ENCODE measurements at places on chromosomes 1 and 21.

DNA sequence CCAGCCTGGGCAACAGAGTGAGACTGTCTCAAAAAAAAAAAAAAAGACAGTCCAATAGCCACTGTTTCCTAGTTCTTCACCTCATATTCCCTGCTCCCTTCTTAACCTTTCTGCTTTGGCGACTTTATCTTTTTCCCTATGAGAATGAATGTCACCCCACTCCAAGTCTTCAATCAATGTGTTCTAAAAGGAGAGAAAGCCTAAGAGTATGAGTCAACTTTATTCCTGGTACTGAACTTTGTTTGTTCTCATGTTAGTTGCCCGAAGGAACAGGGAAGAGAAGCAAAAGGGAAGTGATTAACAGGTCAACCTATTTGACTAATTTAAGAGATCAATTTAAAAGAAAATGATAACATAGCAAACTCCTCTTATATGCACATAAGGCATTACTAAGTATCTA lies 39.9 kb upstream of the SLC16A1 start:
- no peak for DNase-seq

DNA sequence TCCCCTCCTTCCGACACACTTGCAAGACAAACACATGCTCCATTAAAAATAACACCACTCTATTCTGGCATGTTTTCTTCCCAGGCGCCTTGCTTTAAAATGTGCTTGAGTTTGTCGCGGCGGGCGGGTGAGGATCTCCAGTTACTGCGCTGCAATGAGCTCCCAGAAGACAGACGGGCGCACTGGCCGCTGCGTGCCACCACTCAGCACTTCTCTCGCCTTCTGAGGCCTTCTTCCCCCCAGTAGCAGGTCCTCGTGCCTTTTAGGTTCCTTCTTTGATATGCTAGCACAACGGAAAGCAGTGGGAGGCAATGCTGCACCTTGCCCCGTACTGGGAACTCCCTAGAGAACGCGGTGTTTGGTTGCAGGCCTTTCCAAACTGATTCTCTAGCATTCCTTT lies 279.5 kb upstream of the NR5A2 start:
- DNase-seq: no peak

- DNase-seq: no peak
Measured at GRCh38 chr1:228030451-228031201, 23.8 kb downstream of the WNT3A start.

GRCh38 chr1:20571427-20571826 lies 17.5 kb upstream of the CDA start:
- DNase-seq: no peak

DNA sequence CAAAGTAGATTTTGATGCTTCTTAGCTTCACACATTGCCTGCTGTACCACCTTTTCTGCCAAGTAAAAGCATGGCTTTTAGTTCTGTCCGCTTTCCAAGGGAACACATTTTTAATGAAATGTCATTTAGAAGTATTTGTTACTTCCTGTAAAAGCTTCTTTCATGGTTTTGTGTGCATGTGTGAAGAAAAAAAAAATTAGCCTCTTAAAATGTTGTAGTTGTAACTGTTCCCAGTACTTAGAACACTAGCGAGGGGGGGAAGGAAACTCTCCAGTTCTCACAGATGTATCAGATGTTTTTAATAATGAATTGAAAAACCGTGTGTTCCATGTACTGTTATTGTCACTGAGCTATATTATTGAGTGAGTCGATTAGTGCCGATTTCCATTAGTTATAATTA lies 568.3 kb upstream of the ADGRL2 start:
- DNase-seq: no peak

- DNase-seq: no peak
Measured at GRCh38 chr1:206116191-206116872, 856 bp downstream of the AVPR1B start.

GRCh38 chr21:39175154-39175553 lies 8.1 kb downstream of the PSMG1 start:
- no peak for DNase-seq

- DNase-seq: no peak
Measured at GRCh38 chr1:205260948-205261732, 33.4 kb downstream of the TMCC2 start.

DNA sequence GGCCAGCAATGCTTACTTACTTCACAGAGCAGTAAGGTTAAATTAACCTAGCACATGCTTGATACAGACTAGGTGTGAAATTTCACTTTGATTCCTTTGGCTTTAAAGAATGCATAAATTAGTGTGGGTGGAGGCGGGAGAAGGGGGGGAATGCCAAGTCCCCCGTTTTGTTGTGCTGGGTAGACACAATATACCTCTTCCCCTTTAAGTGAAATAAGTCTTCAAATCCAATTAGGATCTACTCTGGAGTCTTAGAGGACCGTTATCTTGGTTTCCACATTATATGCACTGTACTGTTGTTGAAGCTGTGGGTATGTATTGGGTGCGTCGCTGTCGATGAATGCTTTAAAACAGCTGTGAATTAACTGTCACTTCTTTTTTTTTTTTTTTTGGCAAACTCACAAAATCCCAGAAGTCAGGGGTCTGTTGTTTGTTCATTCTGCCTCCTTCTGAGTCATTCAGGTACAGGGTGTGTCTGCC lies 1.6 kb upstream of the S1PR1 start:
- DNase-seq: no peak

- no peak for DNase-seq
Measured at GRCh38 chr1:86461482-86461881, 7.2 kb upstream of the CLCA1 start.

DNA sequence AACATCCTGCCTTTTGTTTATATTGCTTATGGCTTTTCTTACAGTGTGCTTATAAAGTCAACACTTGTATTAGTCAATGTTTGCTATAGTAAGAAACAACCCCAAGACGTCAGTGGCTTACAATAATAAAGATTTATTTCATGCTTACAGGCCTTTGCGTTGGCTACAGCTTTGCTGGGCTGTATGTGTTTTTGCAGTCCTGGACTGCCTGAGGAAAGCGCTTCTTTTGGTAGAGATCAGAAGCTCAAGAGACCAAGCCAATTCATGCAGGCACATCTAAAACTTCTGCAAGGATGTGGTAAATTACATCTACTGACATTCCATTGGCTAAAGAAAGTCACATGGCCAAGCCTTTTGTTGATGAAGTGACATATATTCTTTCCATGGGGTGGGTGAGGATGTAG lies 17.5 kb upstream of the PRKAA2 start:
- no peak for DNase-seq

- DNase-seq: peak; percentile 85
Measured at GRCh38 chr1:24966724-24967346, 36.8 kb upstream of the RUNX3 start.

Measured in stimulated activated CD4-positive, alpha-beta T cell treated with anti-CD3 and anti-CD28 coated beads, Interleukin-12 subunit alpha, Interleukin-12 subunit beta, amount 100 ng/mL, for 24 hours (primary cell).